ENCODE measurements at places on chromosomes 16 and 17.

DNA sequence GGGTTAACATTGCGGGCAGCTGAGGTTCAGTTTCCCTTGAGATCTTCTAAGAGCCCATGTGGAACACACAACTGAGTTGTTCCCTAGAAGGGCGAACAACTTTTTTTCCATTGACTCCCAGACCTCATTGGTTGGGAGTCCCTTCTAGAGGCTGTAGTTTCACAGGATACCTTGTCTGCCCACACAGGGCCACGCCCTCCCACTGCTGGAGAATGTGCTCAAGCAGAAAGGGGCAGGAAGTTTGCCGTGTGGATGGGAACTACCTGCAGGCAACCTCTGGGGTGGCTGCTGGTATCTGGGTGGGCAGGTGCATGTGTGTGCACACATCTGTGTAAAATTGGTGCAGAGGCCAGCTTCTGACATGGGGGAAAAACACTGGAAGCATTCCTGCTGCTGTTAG is 178.8 kb upstream of the PSMD7 start:
- no peak for DNase-seq

GRCh38 chr17:81513753-81514488 is 1.3 kb upstream of the ACTG1 start:
- peak; percentile 76 for DNase-seq

GRCh38 chr16:85308611-85309540 is 196.6 kb upstream of the CIBAR2 start:
- no peak for DNase-seq

GRCh38 chr17:44043272-44043696 is 23.2 kb downstream of the LSM12 start:
- no peak for DNase-seq

- DNase-seq, result peak; percentile 20
Measured at GRCh38 chr16:85164838-85165516, 52.7 kb upstream of the CIBAR2 start.

- DNase-seq, result no peak
Measured at GRCh38 chr17:73609758-73610157, 34.5 kb downstream of the SDK2 start.

- DNase-seq, result no peak
Measured at GRCh38 chr16:11242658-11243057, 13.3 kb downstream of the SOCS1 start.

GRCh38 chr17:179066-179432 is 2.4 kb downstream of the DOC2B start:
- DNase-seq, result no peak

GRCh38 chr16:87806261-87806640 is 40.5 kb upstream of the KLHDC4 start:
- no peak for DNase-seq

GRCh38 chr16:81625544-81626153 is 153.4 kb upstream of the PLCG2 start:
- DNase-seq, result no peak

DNA sequence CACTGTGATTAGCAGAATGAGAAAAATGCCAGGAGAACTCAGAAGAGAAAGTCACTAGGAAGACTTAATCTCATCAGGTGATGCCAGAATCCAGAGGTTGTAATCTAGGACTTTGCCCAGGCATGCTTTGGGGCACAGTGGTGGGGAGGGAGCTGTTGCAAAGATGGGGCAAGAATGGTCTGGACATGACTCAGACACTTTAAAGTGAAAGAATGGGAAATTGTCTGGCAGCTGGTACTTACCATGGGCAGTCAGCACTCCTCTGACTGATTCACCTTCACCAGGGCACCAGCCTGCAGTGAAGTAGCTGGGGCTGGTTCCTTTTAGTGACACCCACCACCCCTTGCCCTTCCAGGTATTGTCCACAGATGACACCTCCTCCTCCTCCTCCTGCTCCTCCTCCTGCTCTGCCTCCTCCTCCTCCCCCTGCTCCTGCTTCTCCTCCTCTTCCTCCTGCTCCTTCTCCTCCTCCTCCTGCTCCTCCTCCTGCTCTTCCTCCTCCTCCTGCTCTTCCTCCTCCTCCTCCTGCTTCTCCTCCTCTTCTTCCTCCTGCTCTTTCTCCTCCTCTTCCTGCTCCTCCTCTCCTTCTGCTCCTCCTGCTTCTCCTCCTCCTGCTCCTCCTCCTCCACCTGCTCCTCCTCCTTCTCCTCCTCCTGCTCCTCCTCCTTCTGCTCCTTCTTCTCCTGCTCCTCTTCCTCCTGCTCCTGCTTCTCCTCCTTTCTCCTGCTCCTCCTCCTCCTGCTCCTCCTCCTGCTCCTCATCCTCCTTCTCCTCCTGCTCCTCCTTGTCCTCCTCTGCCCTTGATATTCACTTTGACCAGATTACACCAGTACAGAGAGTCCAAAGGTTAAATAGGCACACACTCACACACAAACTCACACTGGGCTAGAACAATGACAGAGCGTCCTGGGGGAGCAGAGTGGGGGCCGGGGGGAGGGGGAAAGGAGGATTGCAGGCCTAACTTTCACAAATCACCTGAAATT is at the start of gene CHD9NB:
Gene CHD9NB (minus strand): TSS at position 379 of the 983 bp plus-strand sequence. CDS start 8,739 bp downstream, outside the sequence.
- DNase-seq, result peak; percentile 62

GRCh38 chr17:73465130-73465952 is 153.5 kb upstream of the CDC42EP4 start:
- no peak for DNase-seq

GRCh38 chr16:66668777-66669444 is 27.6 kb downstream of the CMTM4 start:
- DNase-seq, result peak; percentile 58

DNA sequence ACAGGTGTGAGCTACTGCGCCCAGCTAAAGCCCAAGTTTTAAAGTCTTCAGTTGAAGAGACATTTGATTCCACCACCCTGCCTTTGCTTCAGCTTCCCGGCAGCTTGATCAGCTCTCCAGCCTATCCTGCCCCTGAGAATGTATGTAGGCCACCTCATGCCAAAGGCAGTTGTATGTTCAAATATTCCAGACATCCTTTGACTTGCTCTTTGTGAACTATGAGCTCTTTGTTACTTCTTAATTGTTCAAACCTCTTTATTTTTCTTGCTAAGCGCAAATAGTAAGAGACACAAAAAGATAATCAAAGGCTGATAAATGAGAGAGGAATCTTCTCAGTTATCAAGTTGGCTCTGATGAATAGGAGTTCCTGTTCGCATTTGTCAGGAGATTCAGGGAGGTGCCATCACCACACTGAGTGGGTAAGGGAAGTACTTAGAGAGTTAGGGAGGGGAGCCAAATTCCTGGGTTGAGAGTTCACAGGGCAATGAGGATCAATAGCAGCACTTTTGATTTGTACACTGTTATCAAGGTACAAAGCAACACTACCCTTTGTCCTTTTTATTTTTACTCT is 32.0 kb upstream of the SUPT4H1 start:
- DNase-seq, result no peak

GRCh38 chr17:73972056-73972455 is 231.4 kb upstream of the RPL38 start:
- DNase-seq, result no peak

DNA sequence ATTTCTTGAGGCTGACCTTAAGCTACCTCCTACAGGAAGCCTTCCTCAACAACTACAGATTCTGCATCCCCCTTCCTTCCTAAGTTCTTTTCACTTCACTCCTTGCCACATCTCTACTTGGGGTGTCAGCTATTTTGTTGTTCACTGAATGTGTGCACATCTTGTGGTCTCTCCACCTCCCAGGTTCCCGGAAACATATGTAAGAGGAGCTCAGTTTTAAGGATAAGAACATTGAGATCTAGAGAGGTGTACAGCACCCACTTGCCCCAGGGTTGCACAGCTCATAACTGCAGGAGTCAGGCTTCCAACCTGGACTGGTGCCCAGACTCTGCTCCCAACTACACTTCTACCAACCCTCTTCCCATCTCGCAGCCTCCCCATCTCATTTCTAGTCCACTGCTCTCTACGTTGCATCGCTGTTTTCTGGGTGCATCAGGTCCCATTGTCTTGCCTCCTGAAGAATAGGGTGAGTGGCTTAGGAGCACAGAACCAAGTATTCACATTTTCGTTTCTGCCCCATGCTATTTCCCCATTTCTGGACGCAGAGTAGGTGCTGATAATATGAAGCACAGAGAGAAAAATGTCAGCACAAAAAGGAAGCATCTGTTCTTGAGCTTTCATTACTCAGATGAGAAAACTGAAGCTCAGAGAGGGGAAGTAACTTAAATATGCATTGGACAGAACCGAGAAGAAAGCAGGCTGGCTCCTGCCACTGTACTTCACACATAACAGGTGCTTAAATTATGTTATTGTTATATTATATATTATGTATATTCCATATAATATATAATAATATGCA is 292.0 kb upstream of the CCL2 start:
- DNase-seq, result peak; percentile 56

DNA sequence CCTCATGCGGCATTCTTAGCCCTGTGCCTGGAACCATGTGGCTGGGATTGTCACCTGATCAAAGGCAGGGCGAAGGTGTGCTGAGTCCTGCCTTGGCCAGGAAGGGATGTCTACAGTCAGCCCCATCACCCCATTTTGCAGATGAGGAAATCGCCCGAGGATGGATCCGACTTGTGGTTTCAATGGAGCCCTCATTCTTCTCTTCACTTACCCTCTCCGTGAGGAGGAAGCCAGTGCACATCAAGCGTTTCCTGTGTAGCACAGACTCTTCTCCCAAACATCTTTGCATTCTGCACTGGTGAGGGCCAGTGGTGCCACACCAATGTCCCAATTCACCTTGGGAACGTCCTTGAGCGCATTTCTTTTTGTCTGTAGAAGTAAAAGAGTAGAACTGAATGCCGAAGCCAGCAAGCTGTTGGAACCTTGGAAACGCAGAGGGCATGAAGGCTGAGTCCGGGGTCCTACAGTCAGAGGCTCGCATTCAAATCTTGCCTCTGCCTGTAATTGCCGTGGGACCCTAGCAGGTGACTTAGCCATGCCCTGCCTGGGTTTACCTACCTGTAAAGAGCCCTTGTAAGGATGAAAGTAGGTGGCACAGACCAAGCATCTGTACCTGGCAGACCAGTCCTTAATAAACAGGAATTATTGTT is 85.4 kb downstream of the IRF8 start:
- DNase-seq, result no peak

GRCh38 chr17:80358861-80359260 is 56.1 kb upstream of the ENDOV start:
- DNase-seq, result no peak

GRCh38 chr16:67833415-67834241 is 8.5 kb upstream of the THAP11 start:
- DNase-seq, result peak; percentile 97

GRCh38 chr17:41556306-41556705 is 15.6 kb downstream of the KRT9 start:
- DNase-seq, result no peak

GRCh38 chr16:65665586-65665985 is 543.7 kb upstream of the CDH11 start:
- no peak for DNase-seq

GRCh38 chr16:68592466-68593337 is 52.4 kb upstream of the CDH3 start:
- peak; percentile 44 for DNase-seq

GRCh38 chr17:81522491-81523401 is 5.4 kb upstream of the FSCN2 start:
- no peak for DNase-seq

DNA sequence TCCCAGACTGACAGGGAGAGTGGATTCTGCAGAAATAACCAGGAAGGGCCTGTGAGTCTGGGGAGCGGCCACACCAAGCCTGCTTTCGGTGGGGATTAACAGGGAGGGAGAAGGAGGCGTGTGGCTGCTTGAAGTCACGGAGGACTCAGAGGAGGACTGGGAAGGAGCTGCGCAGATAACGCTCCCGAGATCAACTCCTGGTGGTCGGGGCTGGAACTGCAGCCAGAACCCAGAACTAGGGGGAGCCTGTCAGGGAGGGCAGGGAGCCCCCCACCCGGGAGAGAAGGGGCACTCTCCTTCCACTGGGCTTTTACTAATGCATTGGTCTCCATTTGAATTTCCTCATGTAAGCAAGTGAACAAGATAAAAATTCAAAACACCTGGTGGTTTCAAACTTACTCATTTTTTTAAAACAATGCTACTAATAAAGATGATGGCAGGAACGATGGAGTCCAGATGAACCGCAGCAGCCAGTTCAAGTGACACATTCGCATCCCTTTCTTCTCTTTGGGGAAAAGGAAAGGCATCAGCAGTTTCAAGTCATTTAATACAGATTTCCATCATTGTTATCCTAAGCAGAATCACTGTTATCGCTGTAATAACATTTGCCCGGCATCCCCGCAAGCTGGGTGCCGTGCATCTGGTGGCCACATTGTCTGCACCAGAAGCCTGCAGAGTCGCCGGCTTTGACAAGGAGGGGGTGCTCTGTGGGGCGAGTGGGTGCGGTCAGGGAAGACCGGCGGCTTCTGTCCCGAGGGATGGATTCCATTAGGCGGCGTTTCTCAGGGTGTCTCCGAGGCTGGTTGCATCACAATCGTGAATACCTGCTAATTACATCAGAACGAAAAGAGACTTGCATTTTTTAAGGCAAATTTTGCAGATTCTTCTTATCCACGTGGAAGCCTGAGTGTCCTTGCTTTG is 183.0 kb downstream of the FOXL1 start:
- DNase-seq, result peak; percentile 35

- DNase-seq, result no peak
Measured at GRCh38 chr17:47741109-47741792, 8.2 kb downstream of the TBX21 start.

DNA sequence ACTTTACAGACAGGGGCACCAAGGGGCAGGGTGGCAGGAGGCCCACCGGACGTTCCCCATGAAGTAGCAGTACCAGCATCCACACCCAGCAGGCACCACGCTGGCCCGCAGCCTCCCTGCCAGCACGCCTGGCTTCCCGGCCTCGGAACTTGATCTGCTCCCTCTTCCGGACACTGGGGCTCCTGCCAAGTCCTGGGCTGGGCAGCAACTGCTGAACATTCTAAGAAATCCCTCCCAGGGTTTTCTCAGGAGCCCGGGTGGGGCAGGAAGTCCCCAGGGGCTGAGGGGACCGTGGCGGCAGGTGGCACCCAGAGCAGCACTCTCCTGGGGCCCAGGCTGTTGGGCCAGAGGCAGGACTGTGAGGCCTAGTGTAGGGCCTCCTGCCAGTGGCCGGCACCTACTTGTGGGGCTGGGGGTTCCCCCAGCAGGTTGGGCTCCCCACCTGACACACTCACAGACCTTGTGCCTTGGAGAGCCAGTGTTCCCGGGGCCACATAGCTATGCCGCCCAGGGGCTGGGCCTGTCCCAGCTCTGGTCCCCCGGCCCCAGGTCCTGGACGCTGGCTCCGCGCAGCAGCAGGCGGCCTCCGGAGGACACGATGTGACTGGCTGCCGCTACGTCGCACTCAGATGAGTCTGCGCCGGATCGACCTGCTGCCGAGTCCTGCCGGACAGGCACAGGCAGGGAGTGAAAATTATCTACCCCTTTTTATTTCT is 86.2 kb upstream of the CBX4 start:
- DNase-seq, result no peak

GRCh38 chr17:59752446-59752845 is 45.0 kb downstream of the VMP1 start:
- no peak for DNase-seq

- peak; percentile 41 for DNase-seq
Measured at GRCh38 chr16:69326172-69326873, 4.1 kb downstream of the PDF start.

DNA sequence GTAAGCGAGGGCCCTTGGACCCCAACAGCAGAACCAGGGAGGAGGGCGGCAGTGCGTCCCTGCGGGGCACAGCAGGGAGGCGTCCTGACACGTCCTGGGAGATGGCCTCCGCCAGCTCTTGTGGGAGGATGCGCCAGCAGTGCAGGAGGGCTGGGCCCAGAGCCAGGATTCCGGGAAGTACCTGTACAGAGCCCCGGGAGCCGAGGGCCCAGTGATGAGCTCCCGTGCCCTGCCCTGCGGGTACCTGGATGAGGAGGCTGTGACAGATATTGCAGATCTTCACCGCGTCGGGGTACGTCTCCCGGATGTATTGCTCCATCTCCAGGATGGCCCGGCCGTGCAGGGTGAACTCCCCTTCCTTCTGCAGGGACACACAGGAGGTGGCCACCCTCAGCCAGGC is 23.1 kb downstream of the KDM8 start:
- peak; percentile 85 for DNase-seq
